Activated CD8-positive, alpha-beta memory T cell treated with anti-CD3 and anti-CD28 coated beads for 1 hour (primary cell): ENCODE measurements at places on chromosomes 12 and 14.

- DNase-seq: no peak
Measured at GRCh38 chr12:75455839-75456238, 24.7 kb upstream of the GLIPR1 start.

- no peak for DNase-seq
Measured at GRCh38 chr14:91348845-91349465, 68.7 kb downstream of the CCDC88C start.

- no peak for DNase-seq
Measured at GRCh38 chr14:75578786-75579337, 442 bp downstream of the FLVCR2 start.

DNA sequence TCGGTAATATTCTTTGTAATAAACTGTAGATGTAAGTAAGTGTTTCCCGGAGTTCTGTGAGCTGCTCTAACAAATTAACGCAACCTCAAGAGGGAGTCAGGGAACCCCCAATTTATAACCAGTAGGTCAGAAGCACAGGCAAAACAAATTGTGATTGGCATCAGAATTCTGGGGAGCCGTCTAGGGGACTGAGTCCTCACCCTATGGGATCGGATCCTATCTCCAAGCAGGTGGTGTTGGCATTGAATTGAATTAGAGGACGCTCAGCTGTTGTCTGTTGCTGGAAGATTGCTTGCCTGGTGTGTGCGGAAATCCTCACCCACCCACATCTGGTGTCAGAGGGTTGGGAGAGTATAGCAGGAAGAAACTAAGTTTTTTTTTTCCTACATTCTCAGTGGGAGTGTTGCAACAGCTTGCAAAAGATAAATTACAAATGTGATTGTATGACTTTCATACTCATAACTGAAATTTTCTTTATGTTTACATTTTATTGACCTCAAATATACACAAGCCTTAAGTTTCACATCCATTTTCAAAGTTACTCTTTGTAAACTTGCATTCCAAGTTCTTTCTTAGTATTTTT is 5.5 kb downstream of the TMEM52B start:
- DNase-seq: no peak

DNA sequence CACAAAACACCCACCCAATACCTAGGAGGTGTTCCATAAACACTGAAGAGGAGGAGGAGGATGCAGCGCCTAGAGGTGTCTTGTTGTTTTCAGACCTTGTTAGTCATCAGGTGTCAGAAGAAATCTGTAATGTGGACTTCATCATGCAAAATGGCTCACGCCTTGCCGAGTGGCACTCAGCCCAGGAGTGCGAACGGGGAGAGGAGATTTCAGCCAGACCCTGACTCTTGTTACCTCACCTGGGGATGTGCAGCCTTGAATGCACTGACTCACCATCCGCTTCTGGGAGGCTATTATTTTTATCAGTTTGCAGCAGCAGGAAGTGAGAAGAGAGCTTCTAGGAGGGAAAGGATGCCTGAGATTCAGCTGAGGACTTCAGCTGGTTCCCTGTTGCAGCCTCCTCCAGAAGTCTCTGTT is 48.2 kb upstream of the PLXNC1 start:
- no peak for DNase-seq

GRCh38 chr14:39217214-39217879 is 16.4 kb upstream of the MIA2 start:
- no peak for DNase-seq

DNA sequence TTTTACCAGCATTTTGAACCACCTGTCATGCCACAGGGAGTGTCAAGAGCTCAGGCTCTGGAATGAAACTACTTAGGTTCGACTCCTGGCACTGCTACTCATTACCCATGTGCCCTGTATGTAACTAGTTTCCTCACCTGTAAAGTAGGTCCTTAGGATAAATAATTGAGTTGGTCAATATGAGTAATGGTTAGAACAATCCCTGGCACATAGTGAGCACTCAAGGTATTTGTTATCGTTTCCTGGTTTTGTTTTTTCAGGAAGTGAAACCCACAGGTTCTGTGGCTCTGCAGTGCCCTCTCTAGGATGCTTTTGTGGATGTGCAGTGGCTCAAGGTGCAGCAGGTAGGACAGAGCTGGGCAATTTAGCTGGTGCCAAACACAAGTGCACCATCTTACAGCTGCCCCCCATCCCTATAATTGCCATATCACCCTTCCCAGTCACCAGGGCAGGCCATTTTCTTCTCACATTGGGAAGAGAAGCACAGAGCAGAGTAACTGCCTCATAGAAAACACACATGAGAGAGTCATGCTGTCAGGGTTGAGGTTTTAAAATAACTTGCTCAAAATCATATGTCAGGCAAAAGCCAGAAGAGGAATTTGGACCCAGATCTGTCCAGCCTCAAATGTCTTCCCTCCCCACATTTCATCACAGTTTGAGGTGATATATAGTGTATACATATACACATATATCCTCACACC is 297.5 kb downstream of the RPAP3 start:
- no peak for DNase-seq

- DNase-seq: no peak
Measured at GRCh38 chr14:101236496-101237251, 324.6 kb upstream of the DIO3 start.

GRCh38 chr14:100791348-100791735 is 34.6 kb upstream of the MEG3 start:
- no peak for DNase-seq

DNA sequence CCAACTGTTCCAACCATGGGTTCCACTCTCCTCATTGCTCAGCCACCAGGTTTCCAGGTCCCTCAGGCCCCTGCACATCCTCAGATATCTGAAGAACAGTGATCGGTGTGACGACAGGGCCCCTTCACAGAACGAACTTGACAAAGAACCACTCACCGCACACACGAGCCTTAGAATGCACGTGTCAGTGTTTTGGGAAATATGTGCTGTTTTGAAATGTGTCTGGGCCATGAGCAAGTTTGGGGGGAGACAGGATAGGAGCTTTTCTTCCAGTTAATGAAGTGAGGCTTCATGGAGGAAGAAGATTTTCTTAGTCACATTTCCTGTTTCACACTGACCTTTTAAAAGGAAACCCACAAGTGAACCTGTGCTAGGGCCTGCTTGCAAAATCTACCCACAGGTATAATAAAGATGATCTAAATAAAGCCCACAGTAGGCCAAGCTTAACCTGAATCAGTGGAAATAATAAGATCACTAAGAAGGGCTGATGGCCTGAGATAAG is 58.6 kb downstream of the ZFP36L1 start:
- peak; percentile 14 for DNase-seq

GRCh38 chr12:85280165-85280983 is at the start of gene ALX1:
TSS of gene ALX1 (plus strand) at chr12:85280220. CDS start at chr12:85280262, 42 bp downstream.
- DNase-seq: no peak

DNA sequence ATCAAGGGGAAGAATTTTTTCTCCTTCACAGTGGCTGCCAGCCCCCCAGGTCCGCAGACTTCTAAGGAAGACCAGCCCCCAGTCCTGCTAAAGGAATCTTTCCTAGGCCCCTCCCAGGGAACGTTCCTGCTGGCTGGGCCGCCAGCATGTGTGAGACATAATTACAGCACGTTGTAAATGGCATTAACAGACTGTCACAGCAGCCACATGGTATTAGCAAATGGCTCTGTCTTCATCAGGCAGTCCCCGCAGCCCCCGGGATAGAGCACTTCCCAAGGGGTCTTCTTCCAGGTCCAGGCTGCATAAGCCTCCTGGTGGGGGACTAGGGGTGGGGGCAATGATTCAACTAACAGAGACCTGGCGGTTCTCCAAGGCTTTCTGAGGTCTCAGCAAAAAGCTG is 34.9 kb upstream of the FAM222A start:
- no peak for DNase-seq

- DNase-seq: no peak
Measured at GRCh38 chr14:103260629-103261124, 73.4 kb upstream of the EIF5 start.

GRCh38 chr12:65825183-65825506 is 862 bp downstream of the HMGA2 start:
- DNase-seq: no peak

- DNase-seq: no peak
Measured at GRCh38 chr12:5507944-5508343, 76.0 kb downstream of the NTF3 start.

GRCh38 chr12:48182631-48183030 is 813 bp upstream of the CCDC184 start:
- no peak for DNase-seq
